Activated CD4-positive, CD25-positive, alpha-beta regulatory T cell treated with anti-CD3 and anti-CD28 coated beads, Interleukin-2, amount 50 U/mL, for 16 hours (primary cell): ENCODE measurements at places on chromosomes 4 and X.

- no peak for DNase-seq
These were observed 280.3 kb downstream of the SPRY1 start for GRCh38 chr4:123676890-123677229.

DNA sequence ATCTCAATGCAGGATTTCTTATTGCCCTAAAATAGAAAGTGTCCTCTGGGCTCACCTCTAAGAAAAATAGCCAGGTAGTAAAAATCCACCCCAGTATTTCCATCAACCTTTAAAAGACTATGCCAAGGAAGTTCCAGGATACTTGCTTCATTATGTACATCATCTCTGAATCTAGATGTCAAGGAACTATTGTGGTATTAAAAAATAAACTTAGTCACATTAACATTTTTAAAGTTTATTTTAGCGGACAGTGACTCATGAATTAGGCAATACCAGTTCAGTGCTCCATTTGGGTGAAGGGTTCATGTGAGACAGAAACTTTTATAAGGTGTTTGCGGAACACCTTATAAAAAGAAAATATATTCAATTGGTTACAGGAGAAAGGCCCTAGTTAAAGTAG is 209.2 kb downstream of the ADAM29 start:
- DNase-seq, result no peak

DNA sequence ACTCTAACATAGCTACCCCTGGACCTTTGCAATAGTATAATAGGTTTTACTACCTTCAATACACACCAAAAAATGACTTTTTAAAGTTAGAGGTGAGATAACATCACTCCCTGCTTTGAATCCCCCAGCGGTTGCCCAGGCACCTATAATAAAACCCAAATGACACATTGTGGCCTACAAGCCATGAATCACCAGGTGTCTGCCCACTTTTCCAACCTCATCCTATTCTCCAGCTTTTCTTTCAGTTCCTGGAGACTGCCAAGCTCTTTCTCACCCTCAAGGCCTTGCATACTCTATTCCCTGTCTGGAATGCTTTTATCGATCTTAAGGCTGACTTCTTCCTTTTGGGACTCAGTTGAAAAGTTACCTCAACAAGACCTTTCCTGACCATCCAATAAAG is 16.4 kb upstream of the PRSS48 start:
- DNase-seq, result no peak

DNA sequence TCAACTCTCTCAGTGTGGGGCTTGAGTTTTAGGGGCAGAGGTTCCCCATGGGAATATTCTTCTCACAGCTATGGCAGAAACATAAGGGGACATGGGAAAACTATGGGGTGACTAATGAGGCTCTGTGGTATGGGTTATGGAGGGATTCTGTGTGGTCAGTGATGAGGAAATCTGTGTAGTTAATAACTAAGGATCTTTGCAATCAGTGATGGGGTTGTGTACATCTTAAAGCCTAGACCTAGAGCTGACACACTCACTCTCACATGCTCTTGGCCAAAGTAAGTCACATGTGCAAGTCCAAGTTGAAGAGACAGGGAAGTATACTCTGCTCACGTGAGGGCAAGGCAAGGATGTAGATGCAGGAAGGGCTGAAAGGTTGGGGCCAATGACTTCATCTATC is 86.4 kb upstream of the UXT start:
- DNase-seq, result no peak

GRCh38 chr4:66572949-66573348 is 902.7 kb upstream of the EPHA5 start:
- DNase-seq, result no peak

GRCh38 chrX:29318012-29318411 is 730.8 kb downstream of the IL1RAPL1 start:
- DNase-seq, result no peak

- no peak for DNase-seq
These were observed 119.9 kb downstream of the ASMT start for GRCh38 chrX:1734806-1735205.

DNA sequence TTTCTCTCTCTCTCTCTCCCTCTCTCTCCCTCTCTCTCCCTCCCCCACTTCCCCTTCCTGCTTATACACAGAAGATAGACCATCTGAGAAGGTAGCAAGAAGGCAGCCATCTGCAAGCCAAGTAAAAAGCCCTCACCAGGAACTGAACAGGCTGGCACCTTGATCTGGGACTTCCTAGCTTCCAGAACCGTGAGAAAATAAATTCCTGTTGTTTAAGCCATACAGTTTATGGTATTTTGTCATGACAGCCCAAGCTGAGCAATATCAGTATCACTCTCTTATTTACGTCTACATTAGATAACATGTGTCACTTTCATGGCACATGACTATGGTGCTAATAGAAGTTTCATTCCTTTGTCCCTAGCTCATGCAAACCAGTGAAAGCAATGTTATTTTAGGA is 581.1 kb downstream of the INPP4B start:
- DNase-seq, result no peak

- DNase-seq, result no peak
These were observed 5.9 kb downstream of the CRMP1 start for GRCh38 chr4:5887011-5887360.

DNA sequence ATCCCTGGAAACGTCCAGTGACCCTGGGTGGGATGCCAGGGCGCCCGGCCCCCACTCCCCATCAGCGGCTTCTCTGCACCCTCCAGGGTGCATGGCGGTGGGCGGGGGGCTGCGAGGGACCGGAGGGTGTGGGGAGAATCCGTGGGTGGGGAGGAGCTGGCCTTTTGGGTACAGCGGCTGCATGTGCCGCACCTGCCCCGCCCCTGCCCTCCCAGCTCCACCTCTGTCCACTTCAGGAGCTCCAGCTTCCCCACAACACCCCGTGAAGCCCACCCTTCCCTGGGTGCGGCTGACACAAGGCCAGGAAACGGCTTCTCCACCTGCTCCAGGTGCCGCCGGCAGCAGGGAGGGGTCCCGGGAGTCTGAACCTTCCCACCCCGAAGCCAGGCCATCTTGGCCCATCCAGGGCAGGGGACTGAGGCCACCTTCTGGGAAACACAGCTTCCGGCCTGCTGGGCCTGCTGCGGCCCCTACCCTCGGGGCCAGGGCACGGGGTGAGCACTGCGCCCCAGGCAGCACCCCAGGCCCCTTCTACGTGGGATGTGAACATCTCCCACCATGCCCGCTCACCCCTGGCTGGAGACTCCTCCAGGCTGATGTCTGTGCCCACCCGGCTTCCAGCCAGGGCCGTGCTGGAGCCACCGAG is 34.6 kb downstream of the CPLX1 start:
- DNase-seq, result no peak

GRCh38 chrX:133097031-133097430 is at the start of gene USP26:
USP26 (minus strand) TSS chrX:133097109; CDS start chrX:133028220, 68,889 bp downstream.
- no peak for DNase-seq

GRCh38 chr4:181998398-181999295 is 244.6 kb upstream of the TENM3 start:
- no peak for DNase-seq

DNA sequence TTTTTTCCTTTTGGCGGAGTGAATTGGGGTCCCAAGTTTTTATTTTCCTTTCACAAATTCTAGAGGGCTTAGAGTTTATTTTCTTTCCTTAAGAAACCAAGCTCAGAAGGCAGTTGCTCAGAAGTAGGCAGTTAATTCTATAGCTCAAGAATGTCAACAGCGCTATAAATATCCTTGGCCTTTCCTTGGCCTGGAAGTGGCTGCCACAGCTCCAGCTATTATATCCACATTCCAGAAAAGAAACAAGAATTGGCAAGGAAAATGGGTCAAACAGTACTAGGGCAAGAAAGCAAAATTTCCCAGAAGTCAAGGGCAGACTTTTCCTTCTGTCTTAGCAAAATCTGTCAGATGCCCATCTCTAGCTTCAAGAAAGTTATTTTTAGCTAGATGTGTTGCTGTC is 31.0 kb downstream of the SLC10A6 start:
- DNase-seq, result no peak
